Upper lobe of left lung (tissue), 6 donors: ENCODE measurements at places on chromosomes 1 and 21.

DNA sequence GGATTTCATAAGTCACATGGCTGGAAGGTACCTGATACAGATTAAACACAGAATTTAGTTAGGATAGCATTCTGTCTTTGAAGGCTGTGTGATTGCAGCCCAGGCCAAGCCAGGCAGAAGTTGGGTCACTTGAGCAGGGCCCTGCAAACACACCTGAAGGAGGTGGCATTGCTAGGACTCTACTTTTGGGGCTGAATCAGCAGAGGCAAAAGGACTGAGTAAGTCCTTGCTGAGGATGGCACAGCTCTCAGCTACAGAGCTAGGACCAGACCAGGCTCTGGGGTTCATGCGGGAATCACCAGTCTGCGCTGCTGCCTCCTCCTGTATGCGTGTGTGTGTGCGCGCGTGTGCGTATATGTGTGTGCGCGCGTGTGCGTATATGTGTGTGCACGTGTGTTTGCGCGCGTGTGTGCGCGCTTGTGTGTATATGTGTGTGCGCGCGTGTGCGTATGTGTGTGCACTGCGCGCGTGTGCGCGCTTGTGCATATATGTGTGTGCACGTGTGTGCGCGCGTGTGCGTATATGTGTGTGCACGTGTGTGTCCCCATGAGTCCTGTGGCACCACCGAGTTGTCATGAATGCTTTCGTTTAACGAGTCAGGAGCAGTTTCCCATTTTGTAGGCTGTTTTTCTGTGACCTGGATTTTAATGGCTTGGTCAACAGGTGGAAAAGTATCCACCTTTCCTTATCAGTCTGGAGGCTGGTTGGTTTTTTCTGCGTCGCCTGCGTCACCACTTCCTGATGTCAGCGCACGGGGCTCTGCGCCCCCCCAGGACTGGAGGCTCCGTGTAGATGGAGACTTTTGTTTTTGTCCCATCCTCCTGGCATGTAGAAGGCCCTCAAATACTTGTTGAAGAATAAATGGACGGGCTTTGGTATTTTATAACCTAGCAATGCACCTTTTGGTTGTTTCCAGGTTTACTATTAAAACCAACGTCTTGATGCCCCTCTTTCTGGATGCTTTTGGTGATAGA is 34.7 kb downstream of the ADARB1 start:
- DNase-seq, result no peak

GRCh38 chr1:205211839-205212536 is 486 bp upstream of the DSTYK start:
- no peak for DNase-seq

DNA sequence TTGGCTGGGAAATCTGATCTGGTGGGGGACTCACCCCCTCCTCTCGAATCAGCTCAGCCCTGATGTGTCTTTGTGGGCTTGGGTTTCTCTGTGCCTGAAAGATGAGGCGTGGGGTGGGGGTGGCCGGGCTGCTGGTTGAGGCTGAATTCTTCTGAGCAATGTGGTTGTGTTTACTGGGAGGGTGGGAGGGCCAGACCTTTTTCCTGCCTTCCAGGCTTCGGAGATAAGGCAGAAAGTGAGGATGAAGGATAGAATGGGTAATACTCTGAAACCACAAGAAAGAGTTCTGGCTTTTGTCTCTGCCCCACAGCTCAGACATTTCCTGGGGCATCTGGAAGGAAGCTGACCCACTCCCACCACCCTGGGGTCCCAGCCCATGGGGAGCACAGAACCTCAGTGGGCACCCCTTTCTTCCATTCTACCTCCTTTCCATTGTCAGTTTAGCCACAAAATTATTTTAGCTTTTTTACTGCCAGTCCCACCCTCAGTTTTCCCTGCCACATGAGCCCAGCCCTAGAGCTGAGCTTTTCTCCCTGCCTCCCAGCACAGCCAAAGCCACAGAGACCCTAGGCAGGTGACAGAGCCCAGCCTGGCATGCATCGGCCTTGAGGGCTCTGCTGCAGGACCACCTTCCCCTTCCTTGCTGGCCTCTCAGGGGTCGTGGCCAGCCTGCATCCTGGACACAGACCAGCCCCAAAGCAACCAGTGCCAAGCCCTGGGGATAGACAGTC is 11.2 kb downstream of the ALX3 start:
- no peak for DNase-seq

- no peak for DNase-seq
Observed at GRCh38 chr1:41481109-41481775, 3.2 kb downstream of the EDN2 start.

DNA sequence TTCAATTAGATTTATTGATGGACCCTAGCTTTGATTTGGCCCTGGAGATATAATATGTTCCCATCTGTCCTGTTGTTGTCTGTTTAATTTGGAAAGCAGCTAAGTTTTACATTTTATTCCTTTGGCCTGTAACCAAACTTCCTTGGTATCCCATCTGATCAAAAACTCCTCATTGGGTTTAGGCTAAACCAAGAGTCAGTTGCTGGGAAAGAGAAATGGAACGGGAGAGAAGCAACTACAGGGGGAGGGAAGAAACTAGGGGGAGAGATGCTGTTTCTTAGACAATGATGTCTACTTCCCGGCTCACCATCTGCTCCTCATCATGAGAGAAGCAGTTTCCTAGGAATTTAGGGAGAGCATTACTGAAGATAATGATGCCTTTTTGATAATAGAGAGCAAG is 141.8 kb downstream of the SYT2 start:
- no peak for DNase-seq

DNA sequence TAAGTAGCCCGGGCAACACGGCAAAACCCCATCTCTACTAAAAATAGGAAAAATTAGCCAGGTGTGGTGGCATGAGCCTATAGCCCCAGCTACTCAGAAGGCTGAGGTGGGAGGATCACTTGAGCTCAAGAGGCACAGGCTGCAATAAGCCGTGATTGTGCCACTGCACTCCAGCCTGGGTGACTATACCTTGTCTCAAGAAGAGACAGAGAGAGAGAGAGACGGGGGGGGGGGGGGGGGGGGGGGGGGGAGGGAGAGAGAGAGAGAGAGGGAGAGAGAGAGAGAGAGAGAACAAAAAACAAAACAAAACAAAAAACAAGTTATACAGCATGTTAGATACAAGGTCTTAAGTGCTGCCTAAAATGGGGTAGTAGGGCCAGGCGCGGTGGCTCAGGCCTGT is 77.8 kb upstream of the ZNF281 start:
- no peak for DNase-seq

GRCh38 chr1:3054474-3054873 is 14.5 kb upstream of the PRDM16 start:
- DNase-seq, result no peak

DNA sequence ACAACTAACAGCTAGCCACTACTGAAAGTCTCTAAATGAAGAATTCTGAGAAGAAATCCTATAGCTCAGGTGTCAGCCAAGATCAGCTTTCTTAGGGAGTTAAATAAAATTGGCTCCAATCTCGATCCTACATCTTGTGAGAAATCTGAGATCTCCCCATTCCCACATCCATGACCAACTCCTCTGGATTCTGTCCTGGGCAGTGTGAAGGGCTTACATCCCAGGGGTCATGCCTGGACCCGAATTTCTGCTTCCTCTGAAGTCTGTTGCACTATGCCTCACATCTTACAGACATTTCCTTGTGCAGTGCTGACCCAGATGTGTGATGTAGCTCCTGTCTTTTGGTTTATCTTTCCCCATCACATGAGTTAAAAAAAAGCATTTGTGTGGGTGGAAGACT is 4.8 kb upstream of the TNN start:
- DNase-seq, result no peak

DNA sequence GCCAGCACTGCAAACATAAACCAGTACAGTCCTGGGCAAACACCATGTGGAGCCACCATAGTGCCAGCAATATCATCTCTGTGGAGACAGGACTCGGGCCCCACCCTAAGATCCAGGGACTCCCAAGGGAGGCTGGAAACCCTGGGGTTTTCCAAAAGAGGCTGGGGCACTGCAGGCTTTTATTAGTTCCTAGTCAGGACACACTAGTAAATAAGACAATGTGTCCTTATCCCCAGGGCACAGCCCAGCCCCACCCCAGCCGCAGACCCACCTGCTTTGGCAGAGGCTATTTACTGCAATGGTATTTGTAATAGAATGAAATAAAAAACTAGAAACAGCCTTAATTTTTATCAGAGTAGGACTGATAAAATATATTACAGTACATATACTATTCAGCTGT is 486 bp upstream of the GJB3 start:
- DNase-seq, result no peak

DNA sequence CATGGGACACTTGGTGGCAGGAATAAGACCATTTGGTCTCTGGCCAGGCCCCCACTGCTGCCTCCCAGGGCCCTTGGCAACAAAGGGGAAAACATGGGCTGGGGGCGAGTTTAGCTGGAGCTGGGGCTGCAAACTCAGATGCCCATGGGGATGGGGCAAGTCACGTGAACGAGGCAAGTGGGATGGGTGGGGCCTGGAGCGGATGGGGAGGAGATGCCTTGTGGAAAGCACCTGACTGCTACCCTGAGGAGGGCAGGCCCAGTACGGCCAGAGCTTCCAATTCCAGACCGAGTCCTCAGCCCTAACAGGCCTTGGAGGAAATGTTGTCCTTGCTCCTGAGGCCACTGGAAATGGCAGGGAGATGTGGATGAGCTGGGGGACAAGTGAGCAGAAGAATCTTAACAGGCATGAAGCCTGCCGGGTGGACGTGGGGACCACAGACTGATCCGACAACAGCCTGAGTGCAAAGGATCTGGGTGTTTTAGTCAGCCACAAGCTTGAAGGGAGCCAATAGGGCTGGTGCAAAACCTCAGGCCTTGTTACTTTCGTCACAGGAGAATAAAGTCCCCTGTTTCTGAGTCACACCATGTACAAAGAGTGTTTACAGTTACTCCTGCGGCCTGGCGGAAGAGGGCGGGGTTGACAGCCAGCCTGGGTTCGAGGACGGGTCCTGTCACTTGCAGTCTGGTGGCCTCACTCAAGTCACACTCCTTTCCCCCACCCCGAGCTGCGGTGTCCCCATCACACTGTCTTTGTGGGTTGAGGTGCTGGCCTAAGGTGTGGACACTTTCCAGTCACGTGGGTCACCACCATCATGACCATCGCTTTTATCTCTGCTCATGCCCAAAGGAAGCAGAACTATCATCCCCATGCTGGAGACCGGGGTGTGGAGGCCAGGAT is 19.1 kb downstream of the RUNX3 start:
- no peak for DNase-seq
